Kidney tubule cell (primary cell): ENCODE measurements at places on chromosomes 7 and 10.

DNA sequence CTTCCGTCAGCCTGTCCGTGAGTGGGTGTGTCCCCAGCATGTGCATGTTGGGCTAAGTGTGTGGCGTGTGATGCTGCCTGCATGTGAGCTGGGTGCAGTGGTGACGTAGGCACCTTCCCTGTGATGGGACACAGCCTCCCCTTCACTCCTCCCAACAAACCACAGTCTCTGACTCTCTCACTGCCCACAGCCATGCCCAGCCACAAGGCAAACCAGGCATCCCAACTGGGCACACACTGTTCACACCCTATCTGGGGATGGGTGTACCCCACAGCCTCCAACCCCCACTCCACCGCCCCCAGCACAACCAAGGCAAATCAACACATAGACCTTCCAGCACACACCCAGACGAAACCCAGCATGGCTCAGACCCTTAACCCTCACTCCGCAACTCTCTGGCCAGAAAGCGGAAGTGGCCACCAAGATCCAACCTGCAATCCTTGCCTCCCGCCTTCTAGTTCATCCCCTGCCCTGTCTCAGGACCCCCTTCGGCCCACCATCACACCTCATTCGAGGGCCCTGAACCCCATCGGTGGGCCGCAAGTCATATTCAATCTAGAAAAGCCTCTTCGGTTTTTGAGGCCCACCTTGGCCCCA lies 10.4 kb downstream of the PSD start:
- DNase-seq: no peak

GRCh38 chr7:55185941-55186609 lies 167.3 kb downstream of the EGFR start:
- peak; percentile 93 for DNase-seq

- DNase-seq: no peak
Observed at GRCh38 chr7:30710669-30711068, 28.4 kb upstream of the CRHR2 start.

GRCh38 chr7:133070562-133070961 lies 11.3 kb downstream of the CHCHD3 start:
- DNase-seq: peak; percentile 10

DNA sequence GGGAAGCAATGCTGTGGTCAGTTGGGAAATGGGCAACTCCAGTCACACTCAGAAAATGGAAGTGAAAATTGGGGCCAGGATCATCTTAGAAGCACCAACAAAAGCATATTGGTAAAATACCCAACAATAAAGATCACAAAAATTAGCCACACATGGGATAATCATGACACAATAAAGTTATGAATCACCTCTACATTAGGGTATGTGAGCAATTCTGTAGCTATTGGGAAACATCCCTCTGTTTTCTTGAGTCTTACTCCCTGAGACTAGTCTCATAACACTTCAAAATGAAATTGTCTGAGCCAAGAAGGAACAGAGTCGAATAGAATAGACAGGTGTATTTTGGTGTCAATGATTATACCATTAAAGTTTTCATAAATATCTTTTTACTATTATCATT lies 178.3 kb downstream of the DYNC1I1 start:
- DNase-seq: no peak

- DNase-seq: peak; percentile 73
Observed at GRCh38 chr10:14259696-14260566, 70.8 kb downstream of the FRMD4A start.

DNA sequence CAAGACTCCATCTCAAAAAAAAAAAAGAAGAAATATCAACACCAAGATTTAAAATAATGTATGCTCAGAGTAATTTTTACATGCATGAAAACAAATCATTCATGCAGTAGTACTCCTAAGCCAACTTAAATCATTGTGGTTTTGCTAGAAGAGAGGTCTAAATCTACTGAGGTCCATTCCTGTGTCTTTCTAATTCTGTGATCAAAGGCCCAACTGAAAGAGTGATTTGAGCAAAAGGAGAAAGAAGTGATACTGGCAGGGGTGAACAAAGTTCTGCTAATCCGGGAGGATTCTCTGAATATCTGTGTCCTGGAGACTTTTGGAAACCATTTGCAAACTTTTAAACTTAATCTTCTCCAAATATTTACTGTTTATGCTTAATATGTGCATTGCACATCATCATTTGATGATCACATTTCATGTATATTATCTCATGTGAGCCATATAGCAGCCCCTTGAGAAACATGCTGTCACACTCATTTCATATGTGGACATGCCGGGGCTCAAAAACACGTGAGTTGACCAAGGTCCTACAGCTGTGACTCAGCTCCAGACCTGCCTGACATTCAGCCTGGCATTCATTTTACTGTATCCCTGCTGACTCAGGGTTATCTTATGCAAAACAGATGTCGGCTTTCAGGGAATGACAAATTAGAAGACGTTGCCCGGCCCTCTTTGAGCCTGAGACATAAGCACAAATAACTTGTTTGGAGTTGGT lies 76.4 kb downstream of the FAM107B start:
- peak; percentile 17 for DNase-seq

DNA sequence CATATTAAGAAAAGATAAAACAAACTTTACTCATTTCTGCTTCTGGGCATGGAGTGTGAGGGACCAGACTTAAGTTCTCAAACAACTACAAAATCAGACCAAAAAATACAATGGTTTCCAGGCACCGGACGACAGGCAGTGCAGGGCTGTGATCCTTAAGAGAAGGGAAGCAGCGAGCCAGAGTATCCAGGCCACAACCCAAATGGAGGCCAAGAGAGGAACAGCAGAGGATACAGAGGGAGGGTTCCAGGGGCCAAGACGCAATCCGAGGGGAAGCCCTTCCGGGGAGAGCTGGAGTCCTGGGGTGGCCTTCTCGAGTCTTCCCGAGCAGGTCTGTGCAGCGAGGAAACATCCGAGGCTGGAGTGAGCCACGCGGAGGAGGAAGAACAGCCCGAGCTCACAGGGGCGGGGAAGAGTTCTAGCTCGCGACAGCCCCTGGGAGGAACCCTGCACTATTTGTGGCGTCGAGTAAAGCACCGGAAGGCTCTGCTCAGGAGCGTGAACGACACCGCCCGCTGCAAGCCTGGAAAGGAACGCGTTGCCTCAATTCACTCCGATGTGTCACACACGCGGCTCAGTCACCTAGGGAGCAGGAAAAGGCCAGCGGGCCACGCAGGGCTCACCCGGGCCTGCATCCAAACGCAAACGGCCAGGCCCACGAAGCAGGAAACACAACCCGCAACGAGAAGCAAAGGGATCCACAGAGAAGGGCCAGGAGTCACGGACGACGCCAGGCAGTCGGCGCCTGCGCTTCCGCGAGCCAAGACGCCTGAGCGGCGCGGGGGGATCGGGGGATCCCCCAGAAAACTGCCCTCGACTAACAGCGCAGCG lies 933 bp upstream of the RNF32 start:
- DNase-seq: peak; percentile 25

GRCh38 chr10:109403551-109403950 lies 519.8 kb downstream of the XPNPEP1 start:
- DNase-seq: peak; percentile 12

GRCh38 chr7:26096136-26096535 lies 55.9 kb upstream of the NFE2L3 start:
- no peak for DNase-seq

GRCh38 chr7:75663302-75663907 lies 75.3 kb downstream of the HIP1 start:
- no peak for DNase-seq

DNA sequence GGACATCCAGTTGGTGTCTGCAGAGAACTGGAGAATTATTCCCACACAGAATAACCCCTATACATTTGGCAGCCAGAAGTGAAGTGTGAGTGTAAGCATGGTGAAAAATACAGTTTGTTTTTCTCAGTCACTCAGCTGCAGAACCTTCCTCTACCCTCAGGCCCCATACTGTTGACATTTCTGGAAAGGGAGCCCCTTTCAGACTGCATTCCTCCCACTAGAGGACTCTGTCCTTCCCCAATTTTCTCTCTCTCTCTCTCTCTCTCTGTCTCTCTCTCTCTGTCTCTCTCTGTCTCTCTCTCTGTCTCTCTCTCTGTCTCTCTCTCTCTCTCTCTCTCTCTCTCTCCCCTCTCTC lies 86.8 kb upstream of the STEAP1B start:
- peak; percentile 67 for DNase-seq

GRCh38 chr7:12684733-12685132 lies 2.7 kb upstream of the ARL4A start:
- DNase-seq: peak; percentile 54

DNA sequence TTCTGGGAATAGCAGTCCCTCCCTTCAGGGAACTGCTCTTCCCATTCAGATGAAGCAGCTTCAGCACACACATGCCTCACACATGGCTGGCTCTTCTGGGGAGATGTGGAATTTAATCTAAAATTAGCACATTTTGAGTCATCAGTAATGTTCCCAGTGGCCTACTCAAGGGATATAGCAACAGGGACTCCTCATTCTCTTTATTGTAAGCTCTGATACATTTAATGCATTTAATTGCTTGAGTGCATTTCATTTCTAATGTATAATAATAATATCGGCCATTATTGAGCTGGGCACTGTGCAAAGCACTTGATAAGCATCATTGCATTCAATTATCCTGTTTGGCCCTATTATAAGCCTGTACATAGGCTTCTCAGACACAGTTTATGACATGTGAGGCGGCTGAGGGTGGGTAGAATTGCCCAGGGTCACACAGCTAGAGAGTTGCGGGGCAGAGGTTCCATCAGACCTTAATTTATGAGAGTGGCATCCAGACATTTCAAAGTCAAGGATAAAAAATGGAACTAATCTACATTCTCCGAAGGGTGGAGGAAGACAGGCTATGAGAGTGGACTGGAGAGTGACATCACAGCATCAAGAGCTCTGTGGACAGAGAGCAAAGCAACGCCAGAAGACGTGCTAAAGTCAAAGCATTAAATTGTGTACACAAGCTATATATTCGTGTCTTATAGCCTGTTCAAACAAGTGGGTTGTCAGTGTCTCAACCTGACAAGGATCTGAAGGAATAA lies 76.8 kb downstream of the LANCL2 start:
- DNase-seq: peak; percentile 74

GRCh38 chr10:23094786-23095403 lies 484 bp upstream of the MSRB2 start:
- DNase-seq: no peak

DNA sequence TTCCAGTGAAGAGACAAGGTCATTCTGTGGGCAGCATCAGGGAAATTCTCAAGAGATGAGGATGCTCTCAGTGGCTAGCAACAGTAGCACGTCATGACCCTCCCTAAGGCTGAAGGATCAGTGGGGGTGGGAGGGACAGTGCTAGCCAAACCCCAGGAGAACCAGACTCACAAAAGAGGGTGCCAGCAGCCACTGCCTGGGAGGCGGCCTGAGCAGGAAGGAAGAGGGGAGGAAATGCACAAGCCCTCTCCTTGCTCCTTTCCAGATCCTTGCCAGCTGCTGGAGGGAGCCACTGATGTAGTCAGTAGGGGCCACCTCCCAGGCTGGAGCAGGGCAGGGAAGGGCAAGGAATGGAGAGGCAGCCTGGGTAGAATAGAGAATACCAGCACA lies 302.7 kb downstream of the RPS24 start:
- peak; percentile 1 for DNase-seq

- peak; percentile 3 for DNase-seq
Observed at GRCh38 chr7:107394831-107395230, 75.0 kb upstream of the GPR22 start.

DNA sequence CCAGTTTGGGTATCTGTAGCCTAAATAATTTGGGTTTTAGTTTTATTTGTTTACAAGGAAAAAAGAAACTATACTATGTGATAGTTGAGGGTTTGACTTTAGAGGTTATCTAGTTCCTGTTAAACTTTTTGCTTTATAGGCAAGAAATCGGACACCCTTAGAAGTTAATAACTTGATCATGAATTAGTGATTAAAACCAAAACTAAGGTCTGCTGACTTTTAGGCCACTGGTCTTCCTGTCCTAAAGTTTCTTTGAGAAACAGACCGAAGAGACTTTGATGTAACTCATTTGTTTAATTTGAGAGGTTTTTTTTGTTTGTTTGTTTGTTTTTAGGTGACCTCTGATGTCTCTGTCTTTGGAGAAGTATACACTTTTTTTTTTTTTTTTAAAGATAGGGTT lies 59.7 kb downstream of the PHTF2 start:
- no peak for DNase-seq

DNA sequence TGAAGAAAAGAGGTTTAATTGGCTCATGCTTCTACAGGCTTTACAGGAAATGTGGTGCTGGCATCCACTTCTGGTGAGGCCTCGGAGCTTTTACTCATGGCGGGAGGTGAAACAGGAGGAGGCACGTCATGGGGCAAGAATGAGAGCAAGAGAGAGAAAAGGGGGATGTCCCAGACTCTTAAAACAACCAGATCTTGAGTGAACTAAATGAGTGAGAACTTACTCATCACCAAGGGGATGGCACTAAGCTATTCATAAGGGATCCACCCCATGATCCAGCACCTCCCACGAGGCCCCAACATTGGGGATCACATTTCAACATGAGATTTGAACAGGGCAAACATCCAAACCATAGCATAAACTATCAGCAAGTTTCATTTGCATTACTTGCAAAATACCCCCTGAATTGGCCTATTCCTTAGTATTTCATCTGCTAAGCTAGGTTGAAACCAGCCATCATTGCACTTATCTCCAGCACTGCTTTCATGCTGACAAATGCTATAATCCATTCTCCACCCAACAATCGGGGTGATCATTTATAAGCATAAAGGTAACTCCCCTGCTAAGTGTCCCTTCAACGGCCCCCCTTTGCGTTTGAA lies 179.0 kb downstream of the NOC3L start:
- peak; percentile 81 for DNase-seq

GRCh38 chr10:72218726-72219125 lies 2.6 kb upstream of the ASCC1 start:
- DNase-seq: no peak

GRCh38 chr10:12896251-12896650 lies 105.3 kb downstream of the CCDC3 start:
- no peak for DNase-seq

- DNase-seq: no peak
Observed at GRCh38 chr10:12929381-12929780, 72.1 kb downstream of the CCDC3 start.
